ENCODE measurements at places on chromosomes 1 and 21.
A peak's percentile ranks its signal among the peaks of the same experiment; 100 is the strongest.

DNA sequence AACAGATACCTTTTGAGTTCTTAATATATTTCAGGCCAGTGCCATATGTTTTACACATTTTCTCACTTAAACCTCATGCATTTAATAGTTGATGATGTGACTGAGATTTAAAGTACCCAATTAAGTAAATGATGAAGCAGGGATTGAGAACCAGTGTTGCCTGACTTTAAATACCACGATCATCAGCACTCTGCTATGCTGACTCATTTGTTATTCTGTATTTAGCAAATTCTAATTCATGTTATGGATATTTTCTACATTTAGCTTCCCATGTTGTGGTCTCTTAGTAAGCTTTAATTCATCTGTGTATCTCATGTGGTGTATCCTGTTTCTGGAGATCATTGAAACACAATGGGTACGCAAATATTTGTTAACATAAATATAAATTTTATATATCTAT is 363.0 kb downstream of the PTBP2 start:
- DNase-seq: no peak

DNA sequence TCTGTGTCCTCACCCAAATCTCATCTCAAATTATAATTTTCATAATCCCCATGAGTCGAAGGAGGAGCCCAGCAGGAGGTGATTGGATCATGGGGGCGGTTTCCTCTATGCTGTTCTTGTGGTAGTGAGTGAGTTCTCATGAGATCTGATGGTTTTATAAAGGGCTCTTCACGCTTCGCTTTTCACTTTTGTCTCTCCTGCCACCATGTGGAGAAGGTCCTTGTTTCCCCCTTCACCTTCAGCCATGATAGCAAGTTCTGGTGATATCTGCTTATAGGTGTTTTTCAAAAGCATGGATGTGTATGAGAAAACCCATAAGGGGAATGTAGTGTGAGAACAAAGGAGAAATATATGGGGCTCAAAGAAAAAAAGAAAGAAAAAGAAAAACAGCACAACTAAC is 405.9 kb upstream of the RGS18 start:
- DNase-seq: no peak

DNA sequence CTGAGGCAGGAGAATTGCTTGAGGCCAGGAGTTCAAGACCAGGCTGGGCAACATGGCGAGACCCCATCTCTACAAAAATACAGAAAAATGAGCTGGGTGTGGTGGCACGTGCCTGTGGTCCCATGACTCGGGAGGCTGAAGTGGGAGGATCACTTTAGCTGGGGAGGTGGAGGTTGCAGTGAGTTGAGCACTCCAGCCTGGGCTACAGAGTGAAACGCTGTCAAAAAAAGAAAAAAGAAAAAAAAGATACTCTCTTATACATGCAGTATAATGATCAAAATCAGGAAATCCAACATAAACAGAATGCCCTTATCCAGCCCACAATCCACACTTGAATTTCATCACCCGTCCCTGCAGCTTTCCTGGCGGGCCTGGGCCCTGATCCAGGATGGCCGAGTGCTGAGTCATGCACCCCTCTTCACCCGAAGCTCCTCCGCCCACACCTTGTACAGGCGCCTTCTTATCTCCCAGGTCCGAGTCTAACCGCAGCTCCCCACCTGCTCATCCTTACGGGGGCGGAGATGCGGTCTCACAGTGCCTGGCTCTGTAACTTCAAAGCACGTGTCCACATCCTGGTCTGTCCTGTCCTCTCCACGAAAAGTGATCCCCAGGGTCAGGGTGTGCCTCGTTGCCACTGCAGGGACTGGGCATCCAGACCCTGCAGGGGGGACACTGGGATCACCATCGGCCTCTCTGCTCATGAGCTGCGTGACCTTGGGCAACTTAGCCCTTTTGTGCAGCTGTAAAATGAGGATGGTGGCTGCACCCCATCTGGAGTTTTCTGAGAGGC is 120.2 kb upstream of the SLC45A1 start:
- DNase-seq: no peak

DNA sequence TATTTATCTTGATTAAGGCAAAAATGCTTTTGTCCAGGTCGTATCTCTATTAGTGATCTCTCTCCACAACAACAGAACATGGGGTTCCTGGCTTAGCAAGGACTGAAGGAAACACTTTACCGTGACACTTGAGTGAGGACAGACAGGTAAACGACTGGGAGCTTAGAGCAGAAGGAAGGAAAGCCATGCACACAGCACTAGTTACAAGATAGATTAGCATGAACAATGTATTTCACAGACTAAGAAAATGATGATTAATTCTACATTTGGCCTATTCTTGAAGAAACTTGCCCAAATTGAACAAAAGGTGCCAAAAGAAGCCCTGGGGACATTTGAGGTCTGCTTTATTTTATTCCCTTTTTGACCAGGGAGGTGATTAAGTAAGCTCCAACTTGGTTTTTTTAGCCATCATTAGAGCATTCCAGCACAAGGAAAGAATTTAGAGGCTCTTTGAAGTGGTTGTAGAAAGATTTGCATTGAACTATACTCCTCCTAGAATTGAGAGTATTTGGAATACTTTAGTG is 248.5 kb downstream of the USP25 start:
- no peak for DNase-seq

- no peak for DNase-seq
These were observed 36.5 kb upstream of the LHX8 start for GRCh38 chr1:75097654-75098053.

- DNase-seq: no peak
These were observed 1.2 kb upstream of the SLC25A33 start for GRCh38 chr1:9537863-9538668.

DNA sequence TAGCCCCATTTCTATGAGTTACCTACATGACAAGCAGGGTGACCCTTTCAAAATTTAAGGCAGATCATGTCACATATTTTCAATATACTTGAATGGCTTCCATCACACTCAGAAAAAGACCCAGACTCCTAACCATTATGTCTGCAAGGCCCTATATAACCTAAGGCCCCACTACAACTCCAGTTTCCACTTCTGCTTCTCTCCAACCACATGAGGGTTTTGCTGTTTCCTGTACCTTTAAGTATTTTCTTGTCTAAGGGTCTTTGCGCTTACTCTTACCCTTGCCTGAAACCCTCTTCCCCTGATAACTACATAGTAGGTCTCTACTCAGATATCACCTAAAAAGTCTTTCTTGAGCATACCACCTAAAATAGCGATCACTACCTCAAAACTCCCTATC is 46.1 kb downstream of the SGIP1 start:
- no peak for DNase-seq

DNA sequence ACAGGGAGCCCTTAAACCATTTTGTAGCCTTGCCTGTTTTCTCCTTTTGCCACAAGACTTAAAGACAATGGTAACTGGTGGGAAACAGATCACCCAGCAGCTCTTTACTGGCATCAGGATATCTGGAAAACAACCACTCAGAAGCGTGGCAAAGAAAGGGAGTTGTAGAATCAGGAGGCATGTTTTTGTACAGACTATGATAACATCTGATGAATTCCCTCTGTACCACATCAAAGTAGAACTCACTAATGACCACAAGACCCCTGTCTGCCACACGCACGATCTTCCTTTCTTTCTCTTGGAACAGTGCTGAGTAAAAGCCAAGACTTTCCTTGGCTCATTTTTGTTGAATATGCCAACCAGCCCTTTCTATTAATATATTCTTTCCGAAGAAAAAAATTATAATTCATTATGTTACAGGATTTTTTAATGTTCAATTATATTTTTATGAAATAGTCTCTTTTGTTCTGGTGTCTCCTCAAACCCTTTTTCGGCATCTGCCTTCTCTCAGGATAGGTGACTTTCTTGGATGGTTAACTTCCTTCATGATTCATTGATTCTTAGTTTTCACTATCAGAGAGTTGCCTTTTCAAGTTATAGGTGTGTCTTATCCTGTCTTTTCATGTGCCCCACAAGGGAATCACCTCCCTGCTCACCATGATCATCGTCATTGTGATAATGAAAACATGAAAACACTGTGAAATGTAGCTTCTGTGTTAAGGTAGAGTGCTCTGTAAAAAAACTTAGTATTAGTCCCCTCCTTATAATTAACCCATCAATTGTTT is 7.9 kb upstream of the PHGDH start:
- DNase-seq: no peak

- no peak for DNase-seq
These were observed 32.9 kb downstream of the ARHGEF10L start for GRCh38 chr1:17572264-17572985.

DNA sequence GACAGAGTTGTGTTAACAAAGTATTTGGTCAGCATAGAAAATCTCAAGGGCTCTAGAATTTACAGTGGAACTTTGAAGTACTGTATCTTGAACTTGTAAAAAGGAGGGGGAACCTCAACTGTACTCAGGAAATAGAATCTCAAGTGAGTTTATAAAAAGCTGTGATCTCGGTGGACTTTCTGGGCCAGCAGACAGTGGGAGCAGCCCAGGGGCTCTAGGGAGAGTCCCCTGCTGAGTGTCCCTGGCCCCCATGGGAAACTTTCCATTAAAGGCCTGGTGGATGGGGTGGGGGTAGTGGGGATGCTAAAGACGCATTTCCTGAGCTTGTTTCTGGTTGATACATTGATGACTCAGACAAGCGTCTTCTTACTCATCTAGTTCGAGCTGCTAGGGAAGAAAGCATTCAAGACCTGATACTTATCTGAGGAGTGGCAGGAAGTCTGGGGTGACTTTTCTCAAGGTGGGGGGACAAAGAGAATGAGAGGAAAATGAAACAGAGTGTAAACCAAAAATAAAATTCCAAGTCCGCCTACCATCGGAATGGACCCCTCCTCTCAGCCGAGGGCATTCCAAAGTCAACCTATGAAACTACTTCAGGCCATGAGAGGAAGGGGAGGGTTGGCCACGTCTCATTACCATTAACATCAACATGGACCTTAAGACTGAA is 65.5 kb downstream of the NID1 start:
- peak; percentile 36 for DNase-seq

DNA sequence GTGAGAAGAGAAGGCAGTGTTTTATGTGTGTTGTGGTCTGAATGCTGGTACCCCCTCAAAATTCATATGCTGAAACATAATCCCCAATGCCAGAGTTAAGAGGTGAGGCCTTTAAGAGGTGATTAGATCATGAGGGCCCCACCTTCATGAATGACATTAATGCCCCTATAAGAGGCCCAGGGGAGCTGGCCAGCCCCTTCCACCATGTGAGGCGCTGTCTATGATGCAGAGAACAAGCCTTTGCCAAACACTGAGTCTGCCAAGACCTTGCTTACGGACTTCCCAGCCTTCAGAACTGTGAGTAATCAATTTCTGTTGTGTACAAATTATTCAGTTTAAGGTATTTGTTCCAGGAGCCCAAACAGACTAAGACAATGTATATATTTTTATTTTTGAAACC is 20.2 kb downstream of the CAPZB start:
- no peak for DNase-seq

DNA sequence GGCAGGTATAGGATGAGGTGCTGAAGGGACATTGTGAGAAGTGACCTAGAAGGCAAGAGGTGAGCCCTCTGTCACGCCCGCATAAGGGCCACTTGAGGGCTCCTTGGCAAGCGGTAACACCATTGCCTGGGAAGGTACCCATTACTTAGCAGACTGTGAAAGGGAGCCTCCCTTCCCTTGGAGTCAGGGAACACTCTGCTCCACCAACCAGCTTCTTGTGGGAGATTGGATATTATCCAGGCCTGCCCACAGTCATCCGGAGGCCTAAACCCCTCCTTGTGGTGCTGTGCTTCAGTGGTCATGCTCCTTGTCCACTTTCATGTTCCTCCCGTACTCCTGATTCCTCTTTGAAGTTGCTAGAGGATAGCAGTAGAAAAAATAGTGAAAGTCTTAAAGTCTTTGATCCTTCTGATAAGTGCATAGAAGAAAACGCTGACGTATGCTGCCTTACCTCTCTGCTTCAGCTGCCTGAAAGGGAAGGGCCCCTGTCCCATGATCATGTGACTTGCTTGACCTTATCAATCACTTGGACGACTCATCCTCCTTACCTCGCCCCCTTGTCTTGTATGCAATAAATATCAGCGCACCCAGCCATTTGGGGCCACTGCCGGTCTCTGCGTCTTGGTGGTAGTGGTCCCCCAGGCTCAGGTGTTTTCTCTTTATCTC is 16.0 kb downstream of the RBBP4 start:
- DNase-seq: no peak

- DNase-seq: no peak
These were observed 107.8 kb downstream of the TMEM53 start for GRCh38 chr1:44566281-44567046.

DNA sequence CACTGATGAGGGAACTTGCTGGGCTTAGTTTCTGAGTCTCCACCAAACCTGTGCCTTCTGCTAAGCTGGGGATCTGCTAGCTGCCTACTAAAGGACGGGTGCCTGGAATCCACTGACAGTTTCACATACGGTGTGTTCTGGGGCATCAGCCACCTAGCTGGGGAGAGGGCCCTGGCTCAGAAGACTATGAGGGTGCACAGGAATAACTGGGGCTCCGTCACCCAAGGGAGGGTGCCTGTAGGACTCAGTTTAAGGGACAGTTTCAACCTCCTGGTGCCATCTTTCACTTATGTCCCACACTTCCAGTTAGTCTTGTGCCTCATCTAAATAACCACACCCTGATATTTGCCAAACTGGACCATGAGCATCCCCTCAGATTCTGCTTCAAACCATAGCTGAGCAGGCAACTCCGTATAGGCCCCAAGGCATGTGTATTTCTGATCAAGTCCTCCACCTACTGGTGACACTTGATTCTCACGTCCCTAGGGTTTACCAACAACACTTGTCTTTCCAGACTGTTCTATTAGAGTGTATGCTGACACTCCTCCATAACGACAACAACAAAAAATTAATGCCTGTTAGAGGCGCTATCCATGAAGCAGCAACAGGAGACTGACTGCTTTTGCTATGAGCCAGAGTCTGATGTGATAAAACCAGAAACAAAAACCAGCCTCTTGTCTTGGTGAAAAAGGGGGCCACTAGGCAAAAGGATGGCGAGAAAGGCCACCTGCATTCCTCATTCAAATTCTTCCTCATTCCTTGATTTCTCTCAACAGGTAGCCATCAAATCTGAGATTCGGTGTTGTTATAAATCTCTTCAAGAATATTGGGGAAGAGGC is 55.0 kb upstream of the PAXBP1 start:
- DNase-seq: no peak

GRCh38 chr1:98932184-98932583 is 72.5 kb downstream of the PLPPR5 start:
- no peak for DNase-seq

DNA sequence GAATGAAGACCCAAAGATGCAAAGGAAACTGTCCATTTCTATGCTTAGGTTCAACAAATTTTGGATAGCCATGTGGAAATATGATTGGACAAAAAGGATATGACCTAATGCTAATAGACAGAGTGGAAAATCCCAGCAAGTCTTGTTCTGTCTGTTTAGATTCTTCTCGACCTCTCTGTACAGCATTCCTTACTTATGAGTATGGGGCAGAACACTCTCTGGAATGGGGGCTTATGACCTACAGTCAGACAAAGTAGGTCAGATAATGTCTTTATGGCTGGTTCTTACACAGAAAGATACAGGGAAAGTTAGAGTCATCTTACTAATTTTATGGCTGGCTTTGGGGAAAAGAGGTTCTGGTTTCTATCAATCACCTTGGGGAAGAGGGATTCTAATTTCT is 2.8 kb downstream of the GCSAML start:
- DNase-seq: no peak

DNA sequence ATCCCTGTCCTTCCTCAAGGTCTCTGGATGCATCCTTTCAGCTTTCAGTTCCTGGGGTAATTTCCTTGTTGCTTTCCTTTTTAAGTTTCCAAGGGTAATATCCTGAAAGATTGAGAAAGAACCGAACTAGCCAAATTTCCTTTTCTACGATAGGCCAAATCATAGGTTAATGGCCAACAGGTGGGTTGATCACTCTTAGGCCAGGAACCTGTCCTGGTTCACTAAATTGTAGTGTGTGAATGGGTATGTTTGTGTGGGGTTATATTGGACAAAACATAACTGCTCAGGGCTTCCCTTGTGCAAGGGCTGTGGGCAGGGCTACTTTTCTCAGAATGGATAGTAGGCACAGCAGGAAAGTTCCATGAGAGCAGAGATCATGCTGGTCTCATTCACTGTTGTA is 17.1 kb downstream of the UBE2T start:
- DNase-seq: no peak

Data from stimulated activated CD4-positive, alpha-beta T cell treated with anti-CD3 and anti-CD28 coated beads, Interleukin-1b, Interleukin-23, amount 100 ng/mL, for 1 hour (primary cell).